CD4-positive, alpha-beta T cell treated with Interleukin-17A for 4 hours (primary cell): ENCODE measurements at places on chromosomes 2 and 18.

DNA sequence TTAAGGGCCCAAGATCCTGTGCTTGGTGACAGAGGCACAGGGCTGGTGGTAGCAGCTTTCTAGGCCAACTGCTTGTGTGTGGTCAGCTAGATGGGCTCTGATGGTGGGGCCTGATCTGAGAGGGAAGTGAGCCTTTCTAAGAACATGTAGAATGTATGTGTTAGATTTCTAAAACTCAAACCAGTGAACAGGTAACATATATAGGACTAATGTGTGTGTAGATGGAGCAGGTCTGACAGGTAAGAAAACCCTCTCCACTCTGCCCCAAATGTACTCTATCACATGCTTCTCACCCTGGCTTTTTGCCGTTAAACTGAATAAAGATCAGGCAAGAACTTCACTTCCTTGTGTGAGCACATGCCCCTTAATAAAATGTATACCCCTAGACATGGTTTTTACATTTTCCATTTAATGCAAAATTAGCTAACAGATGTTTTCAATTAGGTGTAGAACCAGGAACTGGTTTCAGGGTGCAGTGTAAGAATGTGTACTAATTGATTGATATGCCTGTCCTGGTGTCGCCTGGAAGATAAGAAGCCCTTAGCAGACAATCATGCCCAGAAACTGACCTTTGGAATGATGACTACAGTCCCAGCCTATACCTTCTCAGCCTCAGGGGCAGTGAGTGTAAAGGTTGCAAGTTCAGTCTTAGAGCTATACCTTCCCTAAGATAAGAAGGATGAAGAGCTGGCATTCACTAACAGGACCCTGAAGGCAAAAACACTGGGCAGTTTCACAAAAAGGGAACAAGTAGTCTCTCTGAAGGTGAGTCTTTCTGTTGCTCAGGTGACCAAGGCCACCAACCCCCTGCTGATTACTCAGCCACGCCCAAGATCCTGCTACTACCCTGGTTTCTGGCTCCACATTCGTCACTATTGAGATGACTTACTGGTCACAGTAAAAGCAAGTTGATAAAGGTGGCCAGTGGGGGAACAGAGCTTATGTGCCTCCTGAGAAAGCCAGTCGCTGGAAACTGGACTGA lies 71.2 kb downstream of the SPATS2L start:
- no peak for DNase-seq

- no peak for DNase-seq
These were observed 69.1 kb upstream of the ZNF516 start for GRCh38 chr18:76564117-76564516.

DNA sequence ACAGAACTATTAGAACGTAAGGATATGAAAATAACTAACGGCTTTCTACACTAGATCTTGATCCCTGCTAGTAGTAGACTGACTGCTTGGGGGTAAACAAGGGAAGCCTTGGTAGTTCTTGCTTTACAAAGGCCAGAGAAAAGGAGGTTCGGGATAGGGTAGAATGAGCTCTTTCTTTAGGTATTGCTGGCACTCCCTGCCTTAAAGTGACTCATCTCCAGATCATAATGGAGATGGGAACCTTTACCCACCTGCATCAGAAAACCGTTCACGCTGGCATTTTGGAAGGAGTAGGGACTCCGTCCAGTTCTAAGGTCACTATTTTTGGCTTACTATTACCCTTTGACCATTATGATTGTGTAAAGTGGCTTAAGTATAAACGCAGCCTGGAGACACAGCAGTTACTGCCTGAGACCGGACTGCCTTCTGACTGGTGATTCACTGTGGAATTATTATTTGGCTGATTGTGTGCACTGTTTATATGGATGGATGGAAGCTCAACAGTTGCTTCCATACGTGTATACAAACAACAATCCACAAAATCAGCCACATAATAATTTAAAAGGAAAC lies 482.5 kb downstream of the STK39 start:
- DNase-seq = no peak

- DNase-seq = no peak
These were observed 138.4 kb downstream of the MBP start for GRCh38 chr18:76994086-76994654.

- no peak for DNase-seq
These were observed 194.5 kb upstream of the NXPH2 start for GRCh38 chr2:138974651-138975050.

DNA sequence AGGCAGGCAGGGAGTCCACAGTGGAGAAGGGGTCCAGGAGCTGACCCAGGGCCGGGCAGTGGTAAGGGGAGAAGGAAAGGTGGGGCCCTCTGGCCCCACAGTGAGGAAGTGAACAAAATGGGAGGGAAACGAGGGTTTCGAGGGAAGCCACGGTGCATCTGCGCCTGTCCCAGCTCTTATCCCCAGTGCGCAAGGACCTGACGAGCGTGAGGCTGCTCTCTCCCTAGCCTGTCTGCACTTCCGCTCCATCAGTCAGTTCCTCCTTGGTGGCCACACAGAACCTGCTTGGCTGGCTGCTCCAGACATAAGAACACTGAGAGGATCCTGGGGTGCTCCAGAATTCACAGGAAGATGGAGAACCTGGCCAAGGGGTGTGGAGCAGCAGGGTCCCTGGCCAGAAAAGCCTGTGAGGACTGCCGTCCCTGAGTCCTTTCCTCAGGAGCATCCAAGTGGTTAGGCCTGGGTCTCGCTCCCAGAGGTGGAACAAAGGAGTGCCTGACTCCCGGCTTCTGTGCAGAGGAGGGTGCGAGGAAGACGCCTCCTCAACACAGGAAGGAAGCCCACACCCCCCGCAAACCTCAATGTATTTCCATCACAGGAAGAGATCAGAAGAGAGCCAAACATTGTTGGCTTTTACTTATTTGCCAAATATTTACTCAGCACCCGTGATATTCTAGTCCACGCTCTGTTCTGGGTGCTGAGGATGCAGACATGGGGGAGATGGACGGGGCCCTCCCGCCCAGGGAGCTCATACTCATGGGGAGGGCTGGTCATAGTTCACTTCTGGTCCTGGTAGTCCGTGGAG lies 43.7 kb upstream of the SEMA4C start:
- peak; percentile 78 for DNase-seq

- no peak for DNase-seq
These were observed 221.9 kb downstream of the DYSF start for GRCh38 chr2:71675296-71675695.

GRCh38 chr2:70554338-70554892 lies 789 bp upstream of the TGFA start:
- no peak for DNase-seq

DNA sequence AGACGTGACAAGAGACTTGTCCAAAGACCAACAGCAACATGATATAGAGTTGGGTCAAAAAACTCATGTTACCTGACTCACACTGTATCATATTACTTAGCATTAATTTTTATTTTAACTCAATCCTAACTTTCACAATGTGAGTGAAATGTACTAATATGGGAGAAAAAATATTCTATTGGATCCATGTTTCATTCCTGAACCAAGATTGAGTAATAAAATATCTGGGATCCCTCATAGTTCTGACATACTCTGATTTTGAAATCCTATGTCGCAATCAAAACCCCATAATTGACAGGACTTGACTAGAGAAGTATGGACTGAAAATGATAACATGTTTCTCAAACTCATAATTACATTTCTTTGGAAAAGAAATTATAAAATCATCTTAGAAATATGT lies 190.4 kb downstream of the RIT2 start:
- no peak for DNase-seq

DNA sequence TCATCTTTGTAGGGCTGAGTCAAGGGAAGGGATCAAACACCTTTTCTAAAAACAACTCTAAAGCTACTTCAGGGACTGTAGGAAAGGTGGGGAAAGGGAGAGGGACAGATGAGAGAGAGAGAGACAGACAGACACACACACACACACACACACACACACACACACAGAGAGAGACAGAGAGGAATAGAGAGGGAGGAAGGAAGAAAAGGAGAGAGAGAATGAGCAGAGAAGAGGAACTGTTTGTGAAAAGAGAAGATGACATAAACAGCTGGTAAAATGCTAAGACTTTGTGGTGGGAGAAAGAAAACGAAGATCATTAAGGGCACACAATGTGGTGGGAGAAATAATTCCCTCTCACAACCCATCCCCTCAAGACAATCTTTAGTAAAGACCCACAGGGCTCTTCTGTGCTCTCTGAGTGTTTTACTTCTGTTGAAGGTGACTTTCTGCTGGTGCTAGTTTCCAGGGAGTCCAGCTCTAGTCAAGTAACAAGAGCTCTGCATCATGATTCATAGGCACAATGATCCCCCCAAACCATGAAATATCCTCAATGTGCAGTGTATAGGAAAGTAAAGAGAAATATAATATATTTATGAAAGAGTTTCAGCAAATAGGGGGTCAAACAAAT lies 77.2 kb upstream of the STK17B start:
- no peak for DNase-seq

GRCh38 chr2:223012291-223012690 lies 39.7 kb upstream of the KCNE4 start:
- no peak for DNase-seq

- no peak for DNase-seq
These were observed 36.4 kb downstream of the ALPK2 start for GRCh38 chr18:58592223-58593214.

DNA sequence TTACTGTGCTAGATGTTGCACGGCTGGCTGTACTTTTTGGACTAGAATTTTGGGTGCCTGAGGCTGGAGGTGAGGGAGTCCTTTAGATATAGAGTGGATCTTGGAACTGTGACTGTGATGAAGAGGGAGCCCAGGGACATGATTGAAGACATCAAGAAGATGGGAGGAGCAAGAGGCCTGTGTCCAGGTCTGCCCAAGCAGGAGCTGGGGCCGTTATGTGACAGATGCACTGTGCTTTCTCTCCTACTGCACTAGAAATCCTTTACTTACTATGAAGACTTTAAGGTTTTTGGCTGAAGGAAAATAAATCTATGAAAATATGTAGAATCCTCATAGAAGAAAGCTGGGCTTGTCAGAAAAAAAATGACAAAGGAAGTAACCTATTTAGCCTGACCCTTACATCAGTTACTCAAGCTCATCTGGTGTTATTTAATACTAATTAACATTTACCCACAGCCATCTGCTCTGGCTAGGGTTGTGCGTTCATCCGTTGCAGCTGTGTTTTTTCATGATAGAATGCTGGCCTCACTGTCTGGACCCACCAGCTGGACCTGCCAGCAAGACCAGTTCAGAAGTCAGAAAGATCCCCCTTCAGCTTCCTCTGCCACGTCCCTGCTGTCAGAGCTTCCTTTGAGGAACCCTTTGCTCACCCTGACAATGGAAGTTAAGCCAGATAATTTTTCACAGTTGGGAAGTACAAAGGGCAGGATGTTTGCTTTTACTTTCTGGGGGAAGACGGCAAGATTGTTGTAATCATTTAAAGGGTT lies 16.7 kb downstream of the TSN start:
- no peak for DNase-seq

GRCh38 chr2:196356332-196356731 lies 185.0 kb upstream of the STK17B start:
- DNase-seq = no peak

DNA sequence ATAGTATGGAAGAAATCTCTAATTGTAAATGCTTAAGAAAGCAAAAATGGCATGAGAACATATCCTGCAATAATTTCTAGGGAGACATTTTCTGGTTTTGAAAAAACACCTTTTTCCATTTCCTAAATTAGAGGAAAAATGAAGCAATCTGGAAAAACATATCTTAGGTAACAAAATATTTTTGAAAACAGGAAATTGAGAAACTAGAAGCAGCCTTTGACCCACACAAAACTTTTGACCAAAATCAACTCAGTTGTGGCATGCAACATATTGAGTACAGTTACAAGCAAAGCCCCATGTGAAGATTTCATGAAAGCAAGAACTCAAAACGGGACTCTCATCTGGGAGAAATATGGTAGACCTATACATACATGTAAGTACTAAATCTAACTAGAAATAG lies 28.6 kb upstream of the CHAC2 start:
- no peak for DNase-seq

- no peak for DNase-seq
These were observed 103.0 kb downstream of the AFF3 start for GRCh38 chr2:100039291-100039980.

- DNase-seq = no peak
These were observed 136.7 kb downstream of the SP3 start for GRCh38 chr2:173828189-173829142.

GRCh38 chr2:68714866-68715265 lies 19.7 kb upstream of the ARHGAP25 start:
- DNase-seq = peak; percentile 69

GRCh38 chr18:61606759-61607158 lies 273.5 kb downstream of the CDH20 start:
- no peak for DNase-seq

DNA sequence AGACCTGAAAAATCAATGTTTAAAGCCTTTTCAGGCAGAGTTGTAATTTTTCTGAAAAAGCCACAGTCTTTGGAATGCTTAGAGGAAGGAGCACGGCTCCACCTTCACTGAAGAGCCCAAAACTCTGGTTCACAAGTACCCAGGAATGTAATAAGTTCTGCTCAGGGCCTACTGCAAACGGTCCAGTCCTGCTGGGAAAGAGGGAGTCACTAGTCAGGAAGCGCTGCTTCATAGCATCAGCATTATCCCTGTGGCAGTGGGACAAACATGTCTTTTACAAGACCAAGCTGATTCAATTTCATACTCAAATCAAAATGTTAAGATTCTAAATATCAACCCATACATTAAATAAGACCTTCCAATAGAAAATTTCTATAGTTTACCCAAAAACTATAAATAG lies 152.9 kb upstream of the PGAP1 start:
- DNase-seq = no peak

DNA sequence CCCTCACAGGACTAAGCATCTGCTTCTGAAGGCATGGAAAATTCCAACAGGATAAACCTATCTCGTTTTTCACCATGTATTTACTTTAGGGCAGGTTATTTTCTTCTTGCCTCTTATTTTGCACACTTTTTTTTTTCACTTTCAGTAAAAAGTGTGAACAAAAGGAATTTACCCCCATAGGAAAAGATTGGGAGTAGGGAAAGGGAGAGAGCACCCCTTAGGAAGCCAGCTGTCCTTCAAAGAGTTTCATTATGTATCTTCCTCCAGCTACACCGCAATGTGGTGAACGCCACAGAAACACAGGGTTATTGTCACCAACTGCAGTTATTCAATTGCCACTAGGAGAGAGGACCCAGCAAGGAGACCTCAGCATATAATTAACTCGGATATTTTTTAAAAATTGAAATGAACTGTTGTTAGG lies 286.2 kb upstream of the VRK2 start:
- DNase-seq = no peak

DNA sequence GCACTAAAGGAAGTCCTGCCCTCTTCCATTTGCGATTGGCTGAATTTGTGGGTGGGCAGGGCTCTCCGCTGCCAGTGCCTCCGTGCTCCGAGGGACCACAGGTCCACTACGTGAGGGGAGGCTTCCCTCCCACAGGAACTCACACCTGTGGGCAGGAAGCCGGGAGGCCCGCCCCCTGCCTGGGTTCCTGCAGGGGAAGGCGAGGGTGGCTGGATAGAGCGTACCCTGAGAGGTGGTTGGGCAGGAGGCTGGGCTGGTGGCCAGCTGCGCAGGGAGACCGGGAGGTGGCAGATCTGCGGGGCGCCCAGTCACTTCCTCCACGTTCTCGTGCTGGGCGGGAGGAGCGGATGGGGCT lies 47.0 kb upstream of the PTH2R start:
- no peak for DNase-seq

- DNase-seq = no peak
These were observed 424.0 kb downstream of the ARHGAP15 start for GRCh38 chr2:143553261-143553660.

- peak; percentile 58 for DNase-seq
These were observed at the start of gene CDK5R2 for GRCh38 chr2:218959141-218959731. Gene CDK5R2 (plus strand): TSS chr2:218959666. CDS start chr2:218959821, 155 bp downstream.

GRCh38 chr18:57780706-57781347 lies 22.3 kb downstream of the ATP8B1 start:
- no peak for DNase-seq

- DNase-seq = peak; percentile 81
These were observed 96.0 kb downstream of the ZNF516 start for GRCh38 chr18:76398896-76399612.

GRCh38 chr2:63056107-63057050 lies 5.7 kb downstream of the OTX1 start:
- DNase-seq = no peak
